ENCODE measurements at places on chromosomes 11 and 22.

DNA sequence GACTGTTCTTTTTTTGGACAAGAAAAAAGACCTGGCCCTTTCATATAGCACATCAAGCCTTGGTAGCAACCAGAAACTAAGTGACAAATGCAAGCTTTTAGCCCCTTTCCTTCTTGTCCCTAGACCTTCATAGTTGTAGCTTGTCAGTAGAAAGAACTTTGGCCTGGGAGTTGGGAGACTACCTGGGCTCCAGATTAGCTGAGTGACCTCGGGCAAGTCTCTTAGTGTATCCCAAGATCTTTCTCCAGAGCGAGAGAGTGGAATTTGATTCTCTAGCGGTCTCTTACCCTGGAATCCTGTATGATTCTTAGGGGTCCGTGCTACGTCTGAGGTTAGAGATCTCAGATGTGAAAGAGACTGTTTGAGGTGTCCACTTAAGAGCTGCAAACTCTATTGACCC is 59.0 kb downstream of the ZNRF3 start:
- no peak for DNase-seq

DNA sequence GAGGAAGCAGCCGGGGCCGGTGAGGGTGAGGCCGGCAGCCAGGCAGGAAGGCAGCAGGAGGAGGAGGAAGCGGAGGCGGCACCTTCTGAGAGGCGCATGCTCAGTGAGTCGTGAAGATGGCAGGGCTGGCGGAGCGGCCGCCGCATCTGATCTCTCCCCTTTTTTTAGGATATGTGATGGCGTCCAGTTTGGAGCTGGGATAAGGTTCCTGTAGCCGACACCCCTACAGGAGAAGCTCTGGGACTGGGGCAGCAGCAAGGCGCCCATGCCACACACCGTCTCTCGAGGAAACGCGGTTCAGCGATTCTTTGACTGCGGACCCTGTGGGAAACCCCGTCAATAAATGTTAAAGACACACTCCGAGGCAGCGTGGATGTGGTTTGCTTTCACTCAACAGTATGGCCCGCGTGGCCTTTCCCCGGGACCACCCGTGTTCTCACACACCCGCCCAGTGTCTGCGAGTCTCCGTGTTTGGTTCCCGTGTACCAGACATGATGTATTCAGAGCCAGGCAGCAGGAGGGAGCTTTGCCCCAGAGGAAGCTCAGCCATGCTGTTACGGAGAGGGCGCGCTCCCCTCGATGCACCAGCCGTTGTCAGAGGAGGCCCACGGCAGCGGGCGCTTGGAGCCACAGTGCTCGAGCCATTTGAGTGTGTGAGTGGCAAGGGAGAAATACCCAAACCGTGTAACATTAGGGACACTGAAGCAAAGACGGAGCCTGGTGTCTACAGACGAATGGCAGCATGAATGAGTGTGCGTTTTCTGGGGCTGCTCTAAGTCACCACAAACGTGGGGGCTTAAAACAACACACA is 27.7 kb upstream of the PARVB start:
- DNase-seq = no peak

- no peak for DNase-seq
Measured at GRCh38 chr11:125207866-125208425, 43.4 kb downstream of the PKNOX2 start.

- no peak for DNase-seq
Measured at GRCh38 chr11:111937844-111938243, 701 bp downstream of the DIXDC1 start.

DNA sequence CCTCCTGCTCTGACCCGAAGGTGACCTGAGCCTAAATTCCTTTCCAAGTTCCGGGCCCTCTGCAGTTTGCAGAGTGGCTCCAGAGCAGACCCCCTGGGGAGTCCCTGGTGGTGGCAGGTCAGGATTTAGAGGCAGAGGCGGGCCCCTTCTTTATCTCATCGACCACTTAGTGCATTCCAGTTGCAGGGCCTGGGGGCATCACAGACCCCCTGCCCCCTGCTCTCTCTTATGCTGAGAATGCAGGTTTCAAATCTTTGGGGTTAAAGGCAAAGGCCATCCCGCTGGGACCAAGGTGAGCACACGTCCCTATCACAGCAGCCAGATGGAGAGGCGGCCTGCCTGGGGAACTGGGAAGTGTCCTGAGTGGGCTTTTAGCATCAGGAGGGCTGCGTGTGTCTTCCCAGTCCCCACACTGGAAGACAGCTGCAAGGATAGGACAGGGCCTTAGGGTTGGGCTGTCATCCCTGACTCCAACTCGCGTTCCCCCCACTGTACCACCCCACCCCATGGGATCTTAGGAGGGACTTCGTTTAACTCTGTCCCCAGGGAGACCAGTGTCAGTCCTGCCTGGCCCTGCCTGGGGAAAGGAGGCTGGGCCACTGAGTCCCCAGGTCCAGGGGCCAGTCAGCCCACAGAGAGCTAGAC is 11.3 kb downstream of the DERL3 start:
- DNase-seq = no peak

DNA sequence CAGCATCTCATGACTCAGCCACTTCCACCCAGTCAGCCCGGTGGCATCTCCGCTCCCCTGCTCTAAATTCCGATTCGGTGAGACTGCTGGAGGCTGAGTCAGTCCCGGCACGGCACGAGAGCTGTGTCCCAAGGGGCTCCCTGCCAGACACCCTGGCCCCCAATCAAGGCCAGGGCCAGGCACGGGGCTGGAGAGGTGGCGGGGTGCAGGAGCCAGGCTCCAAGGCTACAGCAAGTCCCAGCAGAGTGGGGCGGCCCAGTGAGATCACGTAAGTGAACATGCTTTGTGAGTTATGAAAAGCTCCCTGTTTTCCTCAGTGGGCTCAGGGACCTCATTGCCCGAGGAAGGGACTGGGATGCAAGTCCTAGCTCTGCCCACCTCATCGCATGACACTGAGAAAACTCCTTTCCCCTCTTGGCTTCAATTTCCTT is 3.0 kb downstream of the C11orf68 start:
- DNase-seq = no peak

- no peak for DNase-seq
Measured at GRCh38 chr11:12214751-12215150, 104.4 kb downstream of the MICAL2 start.
